Dermis microvascular lymphatic vessel endothelial cell (primary cell): ENCODE measurements at places on chromosomes 12 and 14. TPM values are rescaled to one million over a fixed set of nuclear protein-coding genes. Genes with fewer than 3 reads are reported as not detected.

ASCL1 gene
- not detected in 2 replicates for total RNA-seq

ZNF891 gene
- total RNA-seq = 0.51 TPM in 2 replicates

CRACR2A gene
- 15.4 and 15.9 TPM in 2 replicates for total RNA-seq

GPR132 gene
- under 0.01 TPM in 1 of 2 replicates, not detected in the other for total RNA-seq

SLCO1A2 gene
- 0.26 TPM in 1 of 2 replicates, not detected in the other for total RNA-seq

CAPZA3 gene
- not detected in 2 replicates for total RNA-seq

TMEM132D gene
- not detected in 2 replicates for total RNA-seq

PPFIA2 gene
- total RNA-seq = not detected in 2 replicates

KIF26A gene
- 9.2 and 14.7 TPM in 2 replicates for total RNA-seq

VDR gene
- under 0.01 TPM in 2 replicates for total RNA-seq

DDN gene
- total RNA-seq = under 0.01 and 0.13 TPM in 2 replicates

GDF3 gene
- 0.51 and 1.0 TPM in 2 replicates for total RNA-seq

AQP6 gene
- not detected in 2 replicates for total RNA-seq
